Stimulated activated effector memory CD8-positive, alpha-beta T cell treated with anti-CD3 and anti-CD28 coated beads, Interleukin-12 subunit alpha, Interleukin-12 subunit beta, amount 100 ng/mL, for 72 hours (primary cell): ENCODE measurements at places on chromosomes 3 and 15.

DNA sequence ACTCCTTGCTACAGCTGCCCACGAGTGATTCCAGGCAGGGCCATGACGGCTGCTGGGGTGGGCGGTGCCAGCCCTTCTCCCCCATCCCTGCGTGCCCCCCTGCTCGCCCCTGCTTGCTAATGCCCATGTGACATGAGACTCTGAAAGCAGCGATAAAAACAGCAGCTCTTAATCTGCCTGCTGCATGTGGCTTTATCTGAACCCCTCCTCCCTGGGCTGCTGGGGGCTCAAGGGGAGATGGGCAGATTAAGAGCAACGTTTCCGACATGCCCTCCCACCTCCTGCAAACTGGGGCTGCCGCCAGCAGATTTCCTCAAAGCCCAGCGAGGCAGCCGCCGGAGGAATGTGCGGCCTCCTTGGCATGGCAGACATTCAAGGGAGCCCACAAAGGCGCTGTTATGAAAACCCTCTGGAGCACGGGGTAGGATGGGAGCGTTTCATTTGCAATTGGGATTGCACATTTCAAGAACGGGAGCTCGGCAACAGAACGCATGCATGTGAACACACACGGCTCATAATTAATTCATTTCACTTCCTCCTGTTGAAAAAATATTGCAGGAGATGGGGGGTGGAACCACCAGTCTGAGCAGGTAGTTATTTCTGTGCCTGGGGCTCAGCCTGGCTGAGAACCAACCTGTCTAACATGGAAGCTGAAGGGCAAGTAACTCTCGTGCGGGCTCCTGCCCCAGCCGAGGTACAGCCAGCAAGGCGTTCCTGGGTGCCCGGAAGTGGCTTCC is 504.2 kb upstream of the PROK2 start:
- no peak for DNase-seq

DNA sequence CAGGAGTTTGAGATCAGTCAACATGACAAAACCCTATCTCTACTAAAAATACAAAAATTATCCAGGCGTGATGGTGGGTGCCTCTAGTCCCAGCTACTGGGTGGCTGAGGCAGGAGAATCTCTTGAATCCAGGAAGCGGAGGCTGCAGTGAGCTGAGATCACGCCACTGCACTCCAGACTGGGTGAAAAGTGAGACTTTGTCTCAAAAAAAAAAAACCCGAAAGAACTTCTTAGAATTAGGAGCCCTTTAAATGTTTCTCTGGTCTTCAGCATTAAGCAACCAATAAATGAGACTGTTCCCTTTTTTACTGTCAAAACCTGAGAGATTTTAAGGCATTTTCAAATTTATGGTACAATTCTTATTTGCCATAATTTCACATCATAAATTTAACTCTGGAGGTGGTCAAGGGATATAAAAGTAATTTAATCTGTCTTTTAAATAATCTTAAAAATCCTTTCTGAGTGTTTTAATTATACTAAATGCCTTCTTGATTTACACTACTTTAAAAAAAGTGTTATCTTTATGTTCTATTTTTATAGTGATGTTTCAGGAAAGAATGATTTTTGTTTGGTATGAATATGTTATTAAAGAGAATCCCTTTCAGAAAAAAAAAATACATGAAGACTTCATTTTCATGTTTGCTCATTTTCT is 10.1 kb downstream of the PCOLCE2 start:
- no peak for DNase-seq

DNA sequence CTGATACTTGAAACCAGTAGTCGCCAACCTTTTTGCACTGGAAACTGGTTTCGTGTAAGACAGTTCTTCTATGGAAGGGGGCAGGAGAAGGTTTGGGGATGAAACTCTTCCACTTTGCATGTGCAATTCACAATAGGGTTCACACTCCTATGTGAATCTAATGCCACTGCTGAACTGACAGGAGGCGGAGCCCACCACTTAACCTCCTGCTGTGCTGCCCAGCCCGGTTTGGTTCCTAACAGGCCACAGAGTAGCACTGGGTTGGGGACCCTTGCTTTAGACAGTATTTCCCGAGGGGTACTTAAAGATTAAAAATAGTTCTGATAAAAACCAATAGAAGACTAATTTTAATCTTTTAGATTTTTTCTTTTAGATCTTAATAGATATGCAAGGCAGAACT is 11.1 kb downstream of the TFG start:
- DNase-seq: no peak

DNA sequence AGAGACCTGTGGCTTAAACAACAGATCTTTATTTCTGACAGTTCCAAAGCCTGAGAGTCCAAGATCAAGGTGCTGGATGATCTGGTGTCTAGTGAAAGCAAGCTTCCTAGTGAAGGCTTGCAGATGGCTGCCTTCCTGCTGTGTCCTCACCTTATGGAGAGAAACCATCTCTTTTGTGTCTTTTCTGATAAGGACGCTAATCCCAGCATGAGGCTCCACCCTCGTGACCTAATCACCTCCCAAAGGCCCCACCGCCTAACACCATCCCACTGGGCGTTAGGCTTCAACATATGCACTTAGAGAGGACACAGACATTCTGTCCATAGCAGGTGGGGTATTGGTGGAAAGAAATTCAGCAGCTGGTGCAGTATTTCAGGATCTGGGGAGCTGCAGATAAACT is 19.8 kb upstream of the LYSMD4 start:
- DNase-seq: no peak

DNA sequence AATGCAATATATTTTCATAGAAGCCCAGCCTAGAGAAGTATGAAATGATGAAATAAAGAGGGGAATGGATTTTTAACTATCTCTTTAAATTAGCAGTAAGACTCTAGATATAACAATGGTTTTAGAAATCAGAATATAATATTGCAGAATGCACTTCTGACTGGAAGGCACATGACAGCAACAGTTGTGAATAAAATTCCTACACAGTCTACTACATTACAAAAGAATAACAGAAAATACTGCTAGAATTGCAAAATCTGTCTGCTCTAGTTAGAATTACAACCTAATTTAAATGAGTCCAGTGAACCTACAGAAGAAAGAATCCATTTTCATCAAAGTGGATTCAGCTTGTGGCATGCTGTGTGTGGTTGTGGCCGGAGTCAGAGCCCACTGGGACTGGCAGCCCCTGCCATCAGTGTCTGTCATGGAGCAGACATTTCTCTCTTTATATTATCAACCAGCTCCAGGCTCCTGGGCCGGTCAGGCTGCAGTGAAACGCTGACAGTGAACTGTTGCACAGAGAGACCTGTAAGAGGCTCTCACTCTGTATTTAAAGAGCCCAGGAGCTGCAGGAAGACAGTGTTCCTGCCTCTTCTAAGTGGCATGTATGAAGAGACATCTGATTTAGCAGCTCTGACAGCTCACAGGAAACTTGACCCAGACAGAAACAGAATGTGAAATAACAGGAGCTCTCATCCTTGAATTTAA is 1523.8 kb upstream of the CADM2 start:
- no peak for DNase-seq

DNA sequence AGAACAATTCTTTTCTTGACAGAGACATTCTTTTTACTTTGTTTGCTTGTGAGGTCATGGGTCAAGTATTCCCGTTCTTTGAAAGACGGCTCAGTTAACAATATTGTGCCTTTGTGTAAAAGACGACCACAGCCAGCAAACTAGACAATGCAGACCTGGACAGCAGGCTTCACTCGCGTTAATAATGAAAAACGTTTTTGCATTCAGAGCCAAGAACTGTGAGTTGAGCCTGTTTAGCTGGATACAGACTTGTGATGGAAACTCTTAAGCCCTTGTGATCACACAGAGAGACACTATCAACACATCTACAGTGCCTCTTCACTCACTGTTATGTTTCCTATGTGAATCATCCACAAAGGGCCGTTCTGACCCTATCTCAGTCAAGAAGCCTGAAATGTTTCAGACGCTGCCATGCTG is 37.3 kb upstream of the CMTM7 start:
- no peak for DNase-seq
